ENCODE measurements at places on chromosomes 2 and 18.

DNA sequence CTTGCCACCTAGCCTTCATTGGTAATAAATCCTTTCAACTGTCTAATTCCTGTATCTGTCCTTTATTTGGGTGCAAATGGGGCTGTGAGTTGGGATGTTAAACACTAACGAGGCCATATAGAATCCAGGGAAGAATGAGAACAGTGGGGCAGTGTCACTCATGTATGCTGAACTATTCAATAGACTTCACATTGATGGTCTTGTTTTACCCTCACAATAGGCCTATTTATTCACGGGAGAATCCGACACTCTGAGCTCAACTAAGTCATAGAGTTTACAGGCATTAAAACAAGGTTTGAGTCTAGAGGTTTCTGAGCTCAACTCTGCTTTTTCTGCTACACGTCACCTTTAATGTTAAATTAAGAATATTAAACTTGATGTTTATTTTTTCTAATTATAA is 421.6 kb downstream of the SOX11 start:
- DNase-seq = no peak

DNA sequence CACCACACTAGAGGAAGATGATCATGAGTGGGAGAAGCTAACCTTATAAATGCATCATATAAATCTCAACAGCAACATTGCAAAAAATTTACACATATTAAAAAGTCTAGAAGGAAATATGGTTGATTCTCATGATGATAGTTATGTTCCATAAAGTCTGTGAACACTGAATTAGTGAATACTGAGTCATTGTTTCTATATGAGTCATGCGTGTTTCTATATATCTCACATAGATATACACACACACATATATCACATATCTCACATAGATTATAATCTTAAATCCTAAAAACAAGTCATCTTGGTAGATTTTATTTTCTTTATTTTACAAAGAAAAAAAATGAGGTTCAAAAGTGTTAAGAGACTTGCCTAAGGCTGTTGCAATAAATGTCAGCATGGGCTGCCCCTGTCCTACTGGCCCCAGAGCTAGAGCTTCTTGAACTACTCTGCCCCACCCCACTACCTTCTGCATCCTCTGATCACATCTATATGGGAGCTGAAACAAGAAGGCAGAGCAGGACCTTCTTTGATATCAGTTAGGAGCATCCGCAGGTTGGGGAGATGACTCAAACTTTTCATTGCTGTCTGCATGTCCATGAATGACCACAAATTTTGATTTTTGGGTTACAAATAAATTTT is 81.8 kb upstream of the ADAM23 start:
- DNase-seq = no peak

- DNase-seq = no peak
Measured at GRCh38 chr2:119257198-119257597, 33.6 kb downstream of the STEAP3 start.

DNA sequence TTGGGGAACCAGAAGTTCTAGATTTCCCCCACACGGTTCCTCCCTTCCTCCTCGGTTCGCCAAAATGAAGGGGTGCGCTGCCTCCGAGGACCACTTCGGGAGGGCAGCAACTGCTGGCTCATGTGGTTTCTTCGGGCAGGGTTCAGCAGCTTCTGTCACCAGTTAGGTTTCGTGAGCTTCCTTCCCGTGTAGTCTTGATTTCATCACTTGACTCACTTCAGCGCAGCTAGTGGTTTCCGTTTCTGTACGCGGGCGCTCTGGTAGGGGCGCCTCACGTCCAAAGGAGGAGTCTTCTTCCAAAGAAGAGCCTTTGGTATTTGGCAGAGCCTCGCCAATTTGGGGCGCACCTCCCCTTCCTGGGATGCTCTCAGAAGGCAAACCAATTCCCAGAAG is 485 bp upstream of the GALNT3 start:
- DNase-seq = peak; percentile 84

DNA sequence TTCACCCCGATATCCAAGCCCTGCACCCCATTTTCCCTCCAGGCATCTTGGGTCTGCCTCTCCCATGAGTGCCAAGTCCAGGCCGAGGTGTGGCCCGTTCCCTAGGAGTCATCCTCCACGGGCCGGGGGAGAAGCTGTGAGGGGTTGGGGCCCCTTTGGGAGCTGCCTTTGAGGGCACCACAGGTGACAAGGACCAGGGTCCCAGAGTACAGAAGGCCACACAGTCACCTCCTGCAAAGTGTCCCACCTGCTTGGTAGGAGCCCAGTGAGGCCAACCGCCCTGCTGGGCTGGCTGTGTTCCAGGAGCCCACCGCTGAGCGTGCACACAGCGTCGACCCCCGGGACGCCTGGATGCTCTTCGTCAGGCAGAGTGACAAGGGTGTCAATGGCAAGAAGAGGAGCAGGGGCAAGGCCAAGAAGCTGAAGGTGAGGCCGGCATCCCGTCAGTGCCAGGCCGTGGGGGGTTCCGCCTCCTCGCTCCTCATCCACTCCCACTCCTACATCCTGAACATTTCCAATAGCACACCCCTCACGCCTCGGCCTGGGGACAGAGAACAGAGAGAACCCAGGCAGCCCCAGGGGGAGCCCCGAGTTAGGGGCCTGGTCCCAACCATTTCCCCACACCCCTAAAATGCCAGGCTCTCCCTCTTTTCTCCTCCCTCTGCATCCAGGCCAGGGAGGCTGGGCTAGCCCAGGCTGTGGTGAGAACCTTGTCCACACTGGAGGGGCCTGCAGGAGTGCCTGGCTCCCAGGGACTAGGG is 2.7 kb downstream of the ERFE start:
- DNase-seq = no peak

- DNase-seq = no peak
Measured at GRCh38 chr18:74249181-74249968, 42.4 kb downstream of the CYB5A start.

DNA sequence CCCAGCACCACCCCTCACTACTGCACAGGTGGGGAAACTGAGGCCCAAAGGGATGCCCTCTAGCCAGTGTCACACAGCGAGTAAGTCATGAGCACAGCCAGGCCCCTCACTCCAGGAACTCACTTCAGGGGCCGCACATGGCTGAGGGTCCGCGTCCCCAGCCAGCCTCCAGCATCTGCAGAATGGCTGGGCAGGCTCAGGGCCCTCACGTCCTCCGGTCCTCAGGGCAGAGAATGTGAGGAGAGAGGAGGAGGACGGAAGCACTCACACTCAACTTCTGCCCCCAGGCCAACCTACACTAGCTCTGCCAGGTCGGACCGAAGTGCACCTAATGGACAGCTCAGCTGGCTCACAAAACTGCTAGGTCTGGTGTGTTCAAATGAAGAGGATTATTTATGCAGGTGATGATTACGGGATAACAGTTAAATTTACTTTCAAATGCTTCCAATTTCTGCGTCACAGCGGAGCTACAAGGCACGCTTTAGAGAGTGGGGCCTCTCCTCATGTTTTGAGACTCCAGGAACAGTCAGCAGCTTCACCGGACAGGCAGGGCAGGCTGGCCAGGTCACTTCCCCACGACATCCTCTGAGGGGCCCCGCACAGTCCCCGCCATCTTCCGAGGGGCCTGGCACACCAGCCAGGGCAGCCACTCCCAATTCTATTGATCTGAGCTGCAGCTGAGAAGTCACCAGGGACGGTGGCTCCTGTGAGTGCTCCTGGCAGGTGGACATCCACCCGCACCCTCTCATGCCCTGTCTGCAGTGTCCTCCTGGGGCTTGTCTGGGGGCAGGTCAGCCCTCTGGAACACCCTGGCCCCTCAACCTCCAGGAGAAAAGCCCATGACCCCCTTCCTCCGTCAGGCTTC is 26.5 kb downstream of the KIF1A start:
- no peak for DNase-seq

DNA sequence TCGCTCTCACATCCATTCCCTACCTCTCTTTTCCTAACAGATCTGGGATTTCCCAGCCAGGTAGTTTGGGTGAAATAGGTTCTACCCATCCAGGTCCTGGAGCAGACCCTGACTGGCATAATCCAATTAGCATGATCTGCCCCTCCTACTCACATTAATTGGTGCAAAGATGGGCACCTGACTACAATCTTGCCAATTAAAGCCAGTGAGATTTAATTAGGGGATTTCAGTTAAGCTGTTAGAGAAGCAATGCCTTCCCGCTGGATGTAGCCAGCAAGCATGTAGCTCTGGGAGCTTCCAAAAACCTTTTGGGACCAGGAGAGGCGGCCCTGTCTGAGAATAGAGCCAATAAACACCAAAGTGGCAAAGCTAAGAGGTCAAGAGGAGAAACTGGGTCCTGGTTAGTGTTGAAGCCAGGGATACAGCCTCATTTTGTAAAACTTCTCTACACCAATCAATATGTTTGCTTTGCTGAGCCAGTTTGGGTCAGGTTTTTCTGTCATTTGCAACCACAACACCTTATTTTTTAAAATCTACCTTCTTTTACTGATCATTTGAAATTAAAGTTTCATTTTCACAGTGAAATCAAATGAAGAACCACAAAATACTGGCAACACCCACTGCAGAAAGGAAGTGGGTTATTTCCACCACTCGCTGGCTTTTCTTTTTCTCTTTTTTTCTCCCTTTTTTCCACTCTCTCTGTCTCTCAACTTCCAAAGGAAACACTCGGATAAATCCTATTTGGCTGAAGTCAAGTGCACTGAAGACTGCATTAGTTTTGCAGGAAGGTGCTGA is 3.2 kb upstream of the TTC39C start:
- DNase-seq = peak; percentile 65

DNA sequence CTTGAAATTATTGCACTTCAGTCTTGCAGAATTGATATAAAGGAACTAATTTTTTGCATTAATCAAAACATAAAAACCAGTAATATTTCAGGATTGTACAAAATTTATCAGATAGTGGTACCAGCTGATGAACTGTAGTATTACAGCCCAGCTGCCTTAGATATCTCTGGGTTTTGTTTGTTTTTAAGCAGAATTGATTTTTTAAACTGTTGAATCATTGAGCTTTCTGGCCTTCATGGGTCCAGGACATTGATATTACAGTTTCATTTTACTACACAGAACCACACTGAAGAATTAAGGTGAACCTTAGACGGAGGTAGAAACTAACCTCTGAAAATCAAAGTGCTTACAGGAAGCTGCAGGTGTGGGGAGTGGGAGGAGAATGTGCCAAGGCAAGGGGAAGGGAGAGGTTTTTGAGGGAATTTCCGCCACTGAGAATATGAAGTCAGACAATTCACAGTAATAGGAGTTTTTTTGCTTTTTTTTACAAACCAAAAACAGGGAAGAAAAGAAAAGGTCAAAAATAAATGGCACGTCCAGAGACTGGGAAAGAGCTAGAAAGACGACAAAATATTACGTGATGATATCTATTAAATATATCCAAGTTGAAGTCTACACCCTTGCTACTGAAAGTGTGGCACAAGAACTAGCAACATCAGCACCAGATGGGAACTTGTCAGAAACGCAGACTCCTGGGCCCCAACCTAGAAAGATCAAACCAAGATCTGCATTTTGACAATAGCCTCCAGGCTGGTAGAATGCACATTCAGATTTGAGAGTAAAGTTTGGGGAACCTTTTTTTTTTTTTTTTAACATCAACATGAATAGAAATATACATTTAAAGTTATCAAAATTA is 40.8 kb upstream of the SPAG16 start:
- DNase-seq = no peak

GRCh38 chr2:35199298-35199697 is 1156.3 kb upstream of the CRIM1 start:
- DNase-seq = no peak

DNA sequence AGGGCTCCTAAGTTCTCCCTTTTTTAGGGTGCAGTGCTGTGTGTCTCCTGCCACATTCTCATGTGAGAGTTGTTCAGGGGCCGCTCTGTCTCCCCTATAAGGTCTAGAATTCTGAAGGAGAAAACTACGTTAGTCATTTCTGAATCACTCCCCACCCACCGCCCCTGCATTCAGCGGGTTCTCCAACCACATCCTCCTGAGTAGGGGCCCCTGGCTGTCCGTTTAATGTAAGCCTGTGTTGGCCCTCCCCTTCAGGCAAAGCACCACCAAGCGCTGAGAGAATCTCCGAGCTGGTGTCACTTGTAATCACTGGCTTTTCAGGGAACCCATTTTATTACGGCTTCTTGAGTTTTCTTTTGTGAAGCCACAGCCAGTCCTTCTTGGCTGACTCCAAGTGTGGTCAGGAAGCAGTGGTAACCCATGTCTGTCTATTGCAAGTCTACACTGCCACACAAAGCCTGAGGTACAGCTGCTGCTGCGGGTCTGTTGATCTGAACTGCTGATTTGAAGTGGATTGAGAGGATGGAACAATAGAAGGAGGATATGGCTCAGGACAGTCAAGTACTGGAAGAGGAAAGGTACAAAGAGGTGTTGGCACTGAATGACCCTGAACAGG is 16.9 kb downstream of the LCT start:
- DNase-seq = peak; percentile 94

GRCh38 chr2:208099682-208100470 is 24.4 kb downstream of the CRYGD start:
- no peak for DNase-seq

DNA sequence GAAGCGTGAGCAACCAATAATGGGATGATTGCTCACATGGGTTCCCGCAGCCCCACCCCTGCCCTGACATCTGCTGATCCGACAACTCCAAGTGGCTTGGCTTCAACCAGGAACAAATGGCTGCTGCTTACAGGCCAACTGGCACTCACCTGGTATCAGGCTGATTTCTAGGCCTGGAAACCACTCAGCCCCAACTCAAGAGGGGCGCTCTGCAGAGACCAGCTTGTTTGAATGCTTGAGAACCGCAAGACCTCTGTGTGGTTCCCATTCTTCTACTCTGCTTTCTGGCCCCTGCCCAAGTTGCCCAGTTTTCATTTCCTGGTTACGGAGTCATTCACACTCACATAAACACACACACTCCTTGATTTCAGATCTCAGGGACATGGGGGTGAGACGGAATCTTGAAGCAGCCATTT is 52.0 kb downstream of the TNP1 start:
- no peak for DNase-seq

DNA sequence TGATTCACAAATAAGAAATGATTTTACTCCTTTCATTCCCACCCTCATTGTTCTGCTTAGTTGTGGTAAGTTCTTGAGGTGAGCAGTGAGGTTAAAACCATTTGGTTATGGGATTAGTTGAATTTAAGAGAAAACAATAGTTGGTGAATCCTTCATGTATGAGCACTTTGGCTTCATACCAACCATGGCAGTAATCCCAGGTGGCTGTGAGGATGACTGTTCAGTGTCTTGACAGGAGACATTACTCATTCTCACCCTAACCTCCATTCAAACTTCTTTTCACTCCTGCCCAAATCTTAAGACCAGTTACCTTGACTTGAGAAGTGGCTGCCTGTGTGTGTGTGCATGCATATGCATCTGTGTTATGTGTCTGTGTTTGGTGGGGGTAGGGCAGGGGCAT is 143.1 kb downstream of the SETBP1 start:
- no peak for DNase-seq

DNA sequence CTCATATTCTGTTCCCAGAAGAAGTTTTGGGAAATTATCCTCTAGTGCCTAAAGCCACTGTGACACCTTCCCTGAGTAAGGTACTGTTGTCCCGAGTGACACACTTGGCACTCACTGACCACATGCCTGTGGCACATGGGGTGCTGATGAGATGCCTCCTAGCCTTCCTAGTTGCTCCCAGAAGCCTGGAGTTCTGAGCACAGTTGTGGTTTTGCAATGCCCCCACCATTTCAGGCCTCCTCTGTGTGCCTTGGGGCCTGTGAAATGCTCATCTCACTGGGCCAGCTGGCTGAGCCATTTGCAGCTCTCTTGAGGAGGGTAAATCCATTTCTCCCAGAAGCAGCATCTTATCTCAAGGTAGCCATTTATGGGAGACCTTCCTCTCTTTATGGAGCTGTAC is 91.8 kb downstream of the DGKD start:
- no peak for DNase-seq
